ENCODE measurements at places on chromosomes 12 and 14.

DNA sequence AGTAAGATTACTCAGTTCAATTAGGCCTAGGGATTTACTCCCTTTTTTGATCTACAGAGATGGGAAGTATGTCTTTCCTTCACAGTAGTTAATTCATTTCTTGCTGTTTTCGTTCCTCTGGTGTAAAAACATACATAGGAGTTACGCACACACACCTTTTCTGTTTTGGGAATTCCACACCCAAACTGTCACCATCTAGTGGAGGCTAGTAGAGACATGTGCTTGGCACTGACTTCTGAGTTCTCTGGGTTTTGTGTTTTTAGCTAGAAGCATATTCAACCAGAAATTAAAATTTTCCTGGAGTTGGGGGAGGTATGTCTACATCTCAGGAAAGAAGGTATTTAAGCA, 1.4 kb downstream of the SUSD6 start:
- no peak for DNase-seq

GRCh38 chr14:69408331-69408960, 10.0 kb downstream of the SLC39A9 start:
- no peak for DNase-seq

- no peak for DNase-seq
Measured at GRCh38 chr12:117807355-117807754, 161.4 kb downstream of the KSR2 start.

DNA sequence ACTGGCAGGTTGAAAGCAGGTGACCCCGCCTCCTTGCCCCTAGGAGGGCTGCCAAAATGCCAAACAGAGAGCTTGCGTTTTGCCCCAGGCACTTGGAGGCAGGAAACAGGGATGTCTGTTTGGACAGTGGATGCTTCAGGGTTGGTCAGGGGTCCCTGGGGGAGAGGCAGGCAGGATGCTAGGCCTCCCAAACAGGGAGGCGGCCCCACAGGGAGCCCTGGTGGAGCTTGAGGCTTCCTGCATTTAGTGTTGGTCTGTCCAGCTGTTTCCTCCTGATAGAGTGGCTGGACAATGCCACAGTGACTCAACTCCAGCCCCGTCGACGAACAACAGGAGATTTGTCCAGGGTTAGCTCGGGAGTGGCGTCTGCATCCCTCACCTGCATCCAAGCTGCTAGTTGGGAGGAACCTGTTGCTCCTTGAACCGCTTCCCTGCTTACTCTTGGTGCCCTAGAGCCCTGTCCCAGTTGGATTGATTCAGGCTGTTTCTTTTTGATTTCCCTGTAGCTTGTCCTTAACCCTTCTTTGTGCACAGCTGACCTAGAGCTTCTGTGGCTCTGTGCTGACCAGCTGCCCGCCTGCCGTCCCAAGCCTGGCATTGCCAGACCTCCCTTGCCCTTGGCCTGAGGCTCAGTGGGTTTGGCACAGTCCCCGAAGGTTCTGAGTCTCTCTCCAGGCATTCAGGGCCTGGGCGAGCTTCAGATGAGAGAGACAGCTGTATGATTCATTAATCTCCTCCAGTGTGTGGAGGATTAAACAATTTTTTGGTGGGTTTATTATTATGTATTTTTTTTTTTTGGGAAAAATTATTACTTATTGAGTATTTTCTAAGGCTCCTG, 45.9 kb downstream of the TSPAN9 start:
- peak; percentile 81 for DNase-seq

DNA sequence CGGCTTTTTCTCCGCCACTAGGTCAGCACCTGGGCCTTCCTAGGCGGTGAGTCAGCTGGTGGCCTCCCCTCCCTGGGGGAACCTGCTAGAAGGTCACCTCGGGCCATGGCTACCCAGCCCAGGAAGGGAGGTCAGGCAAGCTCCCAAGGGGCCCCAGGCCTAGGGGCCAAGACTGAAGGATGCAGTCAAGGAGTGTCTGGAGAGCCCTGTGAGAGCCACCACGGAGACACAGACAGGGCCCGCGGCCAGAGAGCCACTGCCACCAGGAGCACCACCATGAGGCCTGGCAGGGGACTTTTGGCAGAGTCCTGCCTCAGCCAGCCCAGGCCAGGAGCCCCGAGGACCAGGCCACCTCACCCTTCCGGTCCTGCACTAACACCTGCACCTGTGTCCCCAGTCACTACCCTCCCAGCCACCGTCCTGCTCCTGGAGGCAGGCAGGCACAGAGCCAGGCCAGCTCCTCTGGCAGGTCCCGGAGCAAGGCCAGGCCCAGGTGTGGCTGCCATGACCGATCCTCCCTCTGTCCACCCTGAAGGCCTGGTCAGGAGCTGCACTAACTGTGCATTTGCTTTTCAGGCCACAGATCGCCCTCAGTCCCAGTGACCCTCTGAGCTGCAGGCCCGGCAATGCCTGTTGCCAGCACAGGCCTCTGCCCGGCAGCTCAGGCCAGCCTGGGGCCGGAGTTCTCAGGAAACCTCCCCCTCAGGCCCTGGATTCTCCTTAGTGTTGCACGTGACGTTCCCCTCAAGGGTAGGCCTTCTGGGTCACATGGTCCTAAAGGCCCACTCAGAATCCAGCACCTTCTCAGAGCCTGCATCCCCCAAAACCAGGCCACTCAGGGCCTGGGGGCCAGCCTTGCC, 6.9 kb downstream of the PHETA1 start:
- DNase-seq, result no peak

DNA sequence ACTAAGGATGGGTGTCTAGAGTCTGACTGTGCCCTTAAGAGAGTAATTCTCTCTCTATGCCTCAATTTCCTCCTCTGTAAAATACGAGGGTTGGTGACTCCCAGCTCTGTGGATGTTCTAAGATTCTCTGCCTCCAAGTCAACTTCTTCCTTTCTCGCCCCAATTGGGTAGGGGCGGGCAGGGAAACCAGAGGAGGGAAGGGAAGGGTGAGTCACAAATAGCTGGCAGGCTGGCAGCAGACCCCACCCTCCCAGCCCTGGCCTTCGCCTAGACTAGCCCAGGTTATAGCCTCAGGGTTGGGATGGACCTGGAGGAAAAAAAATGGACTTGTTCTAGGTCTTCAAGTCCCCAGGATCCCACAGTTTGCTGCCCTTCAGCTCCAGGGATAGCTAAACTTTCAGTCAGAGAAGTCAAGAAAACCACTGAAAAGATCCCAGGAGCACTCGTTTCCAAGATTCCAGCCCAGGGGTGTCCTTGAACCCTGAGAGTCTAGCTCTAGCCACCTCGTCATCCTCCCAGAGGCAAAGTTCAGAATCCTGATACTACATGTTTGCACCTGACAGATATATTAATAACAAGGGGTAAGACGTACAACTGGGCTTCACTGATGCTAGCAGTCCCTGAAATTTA, 2.3 kb downstream of the DGKA start:
- no peak for DNase-seq

DNA sequence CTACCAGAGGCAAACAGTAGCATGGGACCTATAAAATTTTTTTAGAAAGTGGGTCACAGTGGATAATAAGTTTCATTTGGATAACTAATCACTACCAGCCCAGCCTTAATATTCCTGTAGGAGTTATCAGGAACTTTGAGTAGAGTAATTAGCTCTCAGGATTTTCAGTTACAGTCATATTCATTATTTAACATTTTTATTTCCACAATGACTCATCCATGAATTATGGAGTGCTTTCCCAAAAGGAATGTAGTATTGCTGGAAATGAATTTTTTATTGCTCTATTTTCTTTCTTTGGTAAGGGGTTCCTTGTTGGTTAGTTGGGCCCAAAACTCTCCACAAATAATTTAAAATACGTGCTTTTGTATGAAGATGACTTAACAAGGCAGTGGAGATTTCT, 53.7 kb downstream of the ERC1 start:
- DNase-seq, result peak; percentile 34

GRCh38 chr12:11906286-11906935, 164.3 kb upstream of the BCL2L14 start:
- peak; percentile 77 for DNase-seq

GRCh38 chr12:31408763-31409162, 82.8 kb upstream of the SINHCAF start:
- DNase-seq, result no peak

DNA sequence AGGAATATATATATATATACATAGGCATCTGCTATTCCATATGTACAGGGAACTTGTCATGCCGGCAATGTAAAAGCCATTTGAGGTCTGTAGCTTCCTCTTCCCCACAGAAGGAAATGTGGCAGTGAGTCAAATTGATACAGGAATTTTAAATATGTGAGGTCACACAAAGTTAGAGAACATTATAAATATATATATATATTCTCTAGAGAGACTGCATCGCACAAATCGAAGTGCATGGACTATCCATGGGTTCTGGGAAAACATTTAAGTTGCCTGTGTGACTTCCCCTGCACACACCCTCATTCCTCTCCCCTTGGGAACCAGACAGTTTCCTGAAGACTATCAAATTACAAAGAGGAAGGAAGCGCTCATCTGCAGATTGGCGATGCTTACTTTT, 100.9 kb upstream of the CCDC91 start:
- DNase-seq, result peak; percentile 43

Measured in iris pigment epithelial cell (primary cell).